A549 treated with GW870086 at 1 μM for 4 hours (cell line): ENCODE measurements at places on chromosomes 5 and 9. TPM values are rescaled to one million over a fixed set of nuclear protein-coding genes. Genes with fewer than 3 reads are reported as not detected.

LIFR gene
- 4.3 to 8.4 TPM (median 7.3 TPM) in 5 replicates for total RNA-seq

CRHBP gene
- total RNA-seq: 0.13 to 0.24 TPM in 2 of 5 replicates, not detected in the others

LCN1 gene
- 0.18 TPM in 1 of 5 replicates, not detected in the others for total RNA-seq

INSL4 gene
- 16.5 to 21.2 TPM (median 17.9 TPM) in 5 replicates for total RNA-seq

SNCB gene
- total RNA-seq: 0.74 to 1.3 TPM (median 0.96 TPM) in 5 replicates

GABBR2 gene
- total RNA-seq: 0.06 to 0.45 TPM (median 0.15 TPM) in 5 replicates

NTNG2 gene
- total RNA-seq: 0.93 to 2.6 TPM (median 1.5 TPM) in 5 replicates

MGAT1 gene
- 74.1 to 88.0 TPM (median 82.7 TPM) in 5 replicates for total RNA-seq

TMEM171 gene
- total RNA-seq: 3.9 to 7.8 TPM (median 6.6 TPM) in 5 replicates

CCDC183 gene
- 0.15 to 0.72 TPM (median 0.44 TPM) in 5 replicates for total RNA-seq

PCAT7 gene
- total RNA-seq: 0.31 to 0.90 TPM (median 0.67 TPM) in 5 replicates

SOX30 gene
- 0.07 to 0.10 TPM in 2 of 5 replicates, not detected in the others for total RNA-seq

CNTLN gene
- 4.4 to 5.9 TPM (median 5.7 TPM) in 5 replicates for total RNA-seq

SHOC1 gene
- total RNA-seq: 0.05 TPM in 1 of 5 replicates, not detected in the others

CAVIN4 gene
- 0.35 to 0.65 TPM (median 0.45 TPM) in 5 replicates for total RNA-seq
